ENCODE measurements at places on chromosomes 7 and 10.

DNA sequence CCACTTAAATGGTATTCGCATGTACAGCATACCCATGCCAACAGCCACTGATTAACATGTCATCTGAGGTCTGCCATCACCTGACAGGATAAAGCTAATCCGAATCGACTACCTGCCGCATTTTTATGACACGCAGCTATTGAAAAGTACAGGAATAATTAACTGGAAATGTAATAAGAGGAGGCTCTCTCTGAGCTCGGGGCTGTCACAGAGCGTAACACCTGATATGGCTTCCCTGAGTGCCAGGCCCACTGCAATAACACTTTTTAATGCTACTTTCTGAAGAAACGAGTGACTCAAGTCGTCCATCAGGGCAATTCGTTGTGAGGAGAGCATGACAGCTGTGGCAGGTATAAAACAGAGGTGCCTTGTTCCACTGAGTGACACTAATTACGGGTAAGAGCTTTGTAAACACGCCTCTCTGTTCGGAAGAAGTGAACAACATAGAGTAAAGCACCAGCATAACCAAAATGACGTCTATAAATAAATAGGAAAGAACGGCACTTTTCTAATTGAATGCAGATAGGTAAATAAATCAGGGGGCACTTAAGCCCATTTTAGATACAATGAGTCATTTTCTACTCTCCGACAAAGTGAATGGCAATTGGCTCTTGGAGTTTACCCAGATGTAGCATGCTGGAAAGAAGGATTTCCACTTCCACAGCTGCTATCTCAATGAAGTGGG lies 56.5 kb upstream of the CREB5 start:
- no peak for DNase-seq

DNA sequence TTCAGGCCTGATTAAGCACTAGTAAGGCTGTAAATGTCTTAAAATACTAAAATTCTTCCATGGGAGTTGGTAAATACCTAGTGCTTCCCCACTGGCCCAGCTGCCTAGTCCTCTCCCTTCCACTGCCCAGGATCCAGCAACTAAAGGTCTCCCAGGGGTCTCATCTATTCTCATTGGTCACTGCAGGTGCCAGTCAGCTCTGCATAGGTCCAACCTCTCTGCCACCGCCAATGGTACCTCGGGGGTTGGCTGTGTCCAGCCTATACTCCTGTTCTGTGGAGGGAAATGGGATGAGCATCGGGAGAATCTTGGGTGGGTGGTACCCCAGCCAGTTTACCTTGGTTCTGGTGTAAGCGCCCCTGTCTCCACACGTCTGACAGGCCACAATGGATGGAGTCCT lies 6.1 kb upstream of the CREB5 start:
- no peak for DNase-seq

DNA sequence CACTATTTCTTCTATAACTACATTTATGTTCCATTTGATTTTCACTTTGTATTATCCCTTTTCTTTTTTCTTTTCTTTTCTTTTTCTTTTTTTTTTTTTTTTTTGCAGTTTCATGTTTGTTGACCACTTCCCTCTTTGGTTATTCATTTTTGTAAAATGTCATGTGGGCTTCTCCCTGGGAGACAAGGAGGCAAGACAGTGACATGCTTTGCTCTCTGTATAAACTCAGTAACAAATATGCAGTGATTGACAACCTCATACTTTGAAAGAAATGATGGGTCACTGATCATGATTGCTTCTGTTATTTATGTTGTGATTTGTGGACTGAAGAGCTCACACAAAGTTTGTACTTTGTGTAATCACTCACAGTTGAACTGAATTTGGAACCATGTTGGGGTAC lies 90.2 kb upstream of the ABI1 start:
- no peak for DNase-seq

DNA sequence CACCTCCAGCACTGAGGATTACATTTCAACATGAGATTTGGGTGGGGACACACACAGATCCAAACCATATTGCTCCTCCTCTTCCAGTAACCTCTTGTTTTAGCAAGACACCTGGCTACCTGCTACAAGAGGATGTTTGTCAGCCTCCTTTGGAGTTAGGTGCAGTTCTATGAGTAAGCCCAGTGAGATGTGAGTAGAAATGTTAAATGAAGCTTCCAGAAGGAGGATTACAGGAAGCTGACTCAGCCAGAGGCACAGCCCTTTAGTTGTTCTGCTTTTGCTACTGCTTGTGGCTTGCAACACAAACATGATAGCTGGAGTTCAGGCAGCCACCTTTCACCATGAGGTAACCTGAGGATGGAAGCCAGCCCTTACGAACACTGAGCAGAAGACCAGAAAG lies 382.7 kb upstream of the RNF32 start:
- no peak for DNase-seq

GRCh38 chr10:13039761-13040160 lies 38.2 kb upstream of the CCDC3 start:
- DNase-seq, result no peak

GRCh38 chr10:84531396-84531795 lies 203.0 kb downstream of the CCSER2 start:
- DNase-seq, result no peak
